ENCODE measurements at places on chromosomes 2 and 18.

DNA sequence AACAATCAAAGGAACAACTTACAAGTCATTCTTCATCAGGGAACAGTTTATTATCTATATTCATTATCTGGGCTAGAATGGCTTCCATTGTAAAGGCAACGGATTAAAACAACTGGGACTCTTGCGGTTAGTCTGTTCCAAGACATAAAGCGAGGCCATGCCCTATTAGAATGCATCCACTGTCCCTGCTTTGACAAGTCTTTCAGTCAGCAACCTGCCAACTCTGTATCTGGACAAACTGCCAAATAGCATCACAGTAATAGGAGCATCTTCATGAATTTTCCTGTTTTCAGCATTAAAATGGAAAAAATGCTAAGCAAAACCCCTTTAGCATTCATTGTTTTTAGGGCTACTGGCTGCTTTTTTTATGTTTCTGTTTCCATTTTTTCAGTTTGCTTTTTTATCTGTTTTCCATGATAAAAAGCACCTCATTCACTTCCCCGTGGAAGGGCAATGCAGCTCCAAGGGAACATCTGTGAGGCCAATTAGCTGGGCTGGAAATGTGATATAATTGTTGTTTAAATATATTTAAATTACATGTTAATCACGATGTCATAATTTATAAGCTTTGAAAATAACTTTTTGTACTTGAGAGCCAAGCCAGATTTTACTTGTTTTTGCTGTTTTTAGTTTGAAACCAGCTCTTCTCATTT lies 834.3 kb downstream of the CPS1 start:
- no peaks in the 10 kb centered on the region for H3K36me3 ChIP-seq
- DNase-seq: no peak
- no peak overlapping the region for H3K27ac ChIP-seq
- H3K4me1 ChIP-seq: no peaks in the 10 kb centered on the region
- no peaks in the 10 kb centered on the region for H3K27me3 ChIP-seq

DNA sequence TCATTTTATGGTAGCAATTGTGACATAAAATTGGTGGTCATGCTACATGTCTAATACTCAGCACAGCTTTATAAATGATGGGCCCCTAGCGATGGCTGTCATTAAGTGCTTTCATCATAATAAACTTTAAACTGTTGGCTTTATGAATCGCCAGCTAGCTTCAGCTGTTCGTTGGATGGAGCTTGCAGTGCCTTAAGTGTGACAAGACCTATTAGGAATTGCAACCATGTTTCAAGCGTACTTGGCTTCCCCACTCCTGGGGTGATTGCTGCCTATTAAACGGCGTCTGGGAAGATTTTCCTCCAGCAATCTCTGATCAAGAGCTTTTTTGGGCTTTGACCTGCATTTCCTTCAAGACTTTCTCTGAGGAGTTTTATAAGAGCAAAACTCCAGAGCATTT lies 164.5 kb upstream of the SIX3 start:
- no peaks in the 10 kb centered on the region for H3K36me3 ChIP-seq
- peaks cover 5% of the 10 kb centered on the region for H3K4me1 ChIP-seq
- H3K27me3 ChIP-seq: no peaks in the 10 kb centered on the region

DNA sequence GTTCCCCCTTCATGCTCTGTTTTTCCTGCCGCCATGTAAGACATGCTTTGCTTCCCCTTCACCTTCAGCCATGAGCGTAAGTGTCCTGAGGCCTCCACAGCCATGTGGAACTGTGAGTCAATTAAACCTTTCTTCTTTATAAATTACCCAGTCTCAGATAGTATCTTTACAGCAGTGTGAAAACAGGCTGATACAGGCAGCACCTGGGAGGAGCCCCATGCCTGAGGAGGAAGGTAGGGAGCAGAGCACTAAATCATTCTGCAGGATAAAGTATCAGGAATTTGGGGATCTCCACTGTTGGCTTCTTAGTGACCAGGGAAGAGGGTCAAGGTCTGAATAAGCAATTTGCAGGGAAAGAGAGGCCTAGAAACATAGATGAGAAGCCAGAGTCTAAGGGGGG lies 78.0 kb downstream of the KCNF1 start:
- no peak for DNase-seq
- no peaks in the 10 kb centered on the region for H3K36me3 ChIP-seq
- no peaks in the 10 kb centered on the region for H3K27me3 ChIP-seq
- H3K4me3 ChIP-seq: no peak overlapping the region
- H3K27ac ChIP-seq: no peak overlapping the region
- no peaks in the 10 kb centered on the region for H3K4me1 ChIP-seq

GRCh38 chr18:22466608-22467395 lies 49.1 kb upstream of the CTAGE1 start:
- no peaks in the 10 kb centered on the region for H3K4me1 ChIP-seq
- no peak overlapping the region for H3K4me3 ChIP-seq
- no peaks in the 10 kb centered on the region for H3K27me3 ChIP-seq
- DNase-seq: no peak
- H3K27ac ChIP-seq: peak overlapping the region; percentile 29
- no peaks in the 10 kb centered on the region for H3K36me3 ChIP-seq

DNA sequence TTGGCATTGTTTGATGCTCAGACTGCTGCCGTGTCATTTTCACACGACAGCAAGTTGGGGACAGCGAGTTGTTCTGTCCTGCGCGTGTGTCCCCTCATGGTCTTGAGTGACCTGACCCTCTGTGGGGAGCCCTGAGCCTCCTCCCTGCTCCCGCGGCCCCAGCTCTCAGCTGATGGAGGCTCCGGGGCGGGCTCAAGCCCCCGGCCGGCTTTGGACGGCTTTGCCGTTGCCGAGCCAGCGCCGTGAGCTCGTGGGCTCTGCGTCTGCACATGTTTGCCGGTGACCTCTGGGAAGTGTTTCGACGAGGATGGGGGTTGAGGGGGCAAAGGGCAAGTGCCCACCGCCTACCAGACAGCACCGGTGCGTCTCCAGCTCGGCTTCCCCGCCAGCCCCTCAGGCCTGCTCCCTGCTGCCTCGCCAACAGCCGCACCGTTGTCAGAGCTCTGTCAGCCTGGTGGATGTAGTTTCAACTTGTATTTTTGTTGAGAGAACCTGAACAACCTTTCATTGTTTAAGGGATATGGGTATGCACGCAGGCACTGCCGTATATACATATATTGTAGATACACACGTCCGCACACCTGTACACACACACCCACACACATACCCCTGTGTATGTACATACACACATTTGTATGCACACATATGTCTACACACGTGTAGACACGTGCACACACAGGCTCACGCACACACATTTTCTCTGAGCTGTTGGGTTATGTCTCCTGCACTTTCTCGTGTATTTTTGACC lies 13.7 kb downstream of the PDCD1 start:
- peak overlapping the region; percentile 63 for H3K4me3 ChIP-seq
- no peak overlapping the region for H3K27ac ChIP-seq
- H3K4me1 ChIP-seq: peaks cover 6% of the 10 kb centered on the region
- no peaks in the 10 kb centered on the region for H3K27me3 ChIP-seq
- no peak for DNase-seq

DNA sequence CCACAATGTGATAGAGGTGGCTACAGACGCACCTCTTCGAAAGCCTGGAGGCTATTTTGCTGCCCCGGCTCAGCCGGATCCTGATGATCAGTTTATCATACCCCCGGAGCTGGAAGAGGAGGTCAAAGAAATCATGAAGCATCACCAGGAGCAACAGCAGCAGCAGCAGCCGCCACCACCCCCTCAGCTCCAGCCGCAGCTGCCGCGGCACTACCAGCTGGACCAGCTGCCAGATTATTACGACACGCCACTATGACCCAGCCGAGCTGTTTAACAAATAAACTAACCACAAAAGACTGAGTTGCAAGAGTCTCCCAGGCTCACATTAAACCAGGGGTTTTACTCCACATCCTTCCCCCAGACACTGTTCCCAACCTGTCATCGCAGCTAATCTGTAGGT lies 263.8 kb downstream of the PHLPP1 start:
- DNase-seq: peak; percentile 73
- H3K36me3 ChIP-seq: no peaks in the 10 kb centered on the region
- H3K4me1 ChIP-seq: no peaks in the 10 kb centered on the region
- H3K27me3 ChIP-seq: no peaks in the 10 kb centered on the region
- peak overlapping the region; percentile 3 for H3K27ac ChIP-seq
- H3K4me3 ChIP-seq: no peak overlapping the region

DNA sequence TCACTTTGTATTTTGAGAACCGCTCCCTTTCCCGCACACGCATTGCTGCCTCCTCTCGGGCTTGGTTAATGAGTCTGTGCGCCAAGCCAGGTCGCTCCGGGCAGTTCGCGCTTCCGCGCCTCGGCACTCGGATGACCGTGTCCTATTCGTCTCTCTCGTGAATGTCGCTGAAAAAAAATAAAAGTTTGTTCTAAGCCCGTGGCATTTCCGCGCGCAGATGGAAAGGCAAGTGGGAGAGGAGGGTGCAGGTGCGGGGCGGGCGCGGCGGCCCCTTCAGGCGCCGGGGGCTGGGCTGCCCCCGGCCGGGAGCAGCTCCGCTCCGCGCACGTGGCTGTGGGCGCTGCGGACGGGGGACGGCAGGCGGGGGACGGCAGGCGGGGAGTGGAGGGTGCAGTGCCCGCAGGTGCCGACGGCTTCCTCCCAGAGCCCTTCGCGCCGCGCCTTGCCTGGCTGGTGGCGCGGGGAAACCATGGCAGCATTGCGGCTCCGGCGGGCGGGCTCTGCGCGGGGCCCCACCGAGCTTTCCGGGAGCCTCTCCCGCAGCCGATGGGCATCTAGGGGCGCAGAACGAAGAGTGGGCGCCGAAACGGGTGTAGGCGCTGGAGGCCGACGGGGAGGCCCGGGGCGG lies 159.6 kb upstream of the SIX2 start:
- no peaks in the 10 kb centered on the region for H3K36me3 ChIP-seq
- H3K27ac ChIP-seq: no peak overlapping the region
- H3K27me3 ChIP-seq: peaks cover 5% of the 10 kb centered on the region
- H3K4me3 ChIP-seq: peak overlapping the region; percentile 52

- no peaks in the 10 kb centered on the region for H3K27me3 ChIP-seq
- H3K36me3 ChIP-seq: no peaks in the 10 kb centered on the region
Observed at GRCh38 chr2:58131191-58132011, 84.8 kb downstream of the VRK2 start.

GRCh38 chr2:60295636-60295962 lies 257.9 kb downstream of the BCL11A start:
- H3K27me3 ChIP-seq: no peaks in the 10 kb centered on the region
- no peak for DNase-seq
- H3K4me3 ChIP-seq: no peak overlapping the region
- H3K36me3 ChIP-seq: no peaks in the 10 kb centered on the region

- H3K27ac ChIP-seq: no peak overlapping the region
- H3K4me3 ChIP-seq: no peak overlapping the region
- no peak for DNase-seq
- no peaks in the 10 kb centered on the region for H3K36me3 ChIP-seq
- H3K27me3 ChIP-seq: peaks cover 6% of the 10 kb centered on the region
Observed at GRCh38 chr2:10428355-10428754, 19.8 kb downstream of the ODC1 start.

DNA sequence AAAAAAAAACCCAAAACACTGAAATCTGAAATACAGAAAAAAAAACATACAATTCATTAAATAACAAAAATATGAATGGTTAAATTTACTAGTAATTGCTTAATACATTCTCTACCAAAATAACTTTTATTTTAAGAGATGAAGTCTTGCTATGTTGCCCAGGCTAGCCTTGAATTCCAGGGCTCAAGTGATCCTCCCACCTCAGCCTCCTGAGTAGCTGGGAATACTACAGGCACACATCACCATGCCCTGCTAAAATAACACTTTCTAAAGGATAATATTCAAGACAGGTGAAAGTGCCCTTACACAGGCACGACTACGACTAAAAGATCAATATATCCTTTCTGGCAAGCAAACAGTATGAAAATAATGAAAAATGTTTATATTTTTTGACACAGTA lies 9.5 kb downstream of the USP34 start:
- no peaks in the 10 kb centered on the region for H3K4me1 ChIP-seq
- no peak for DNase-seq

DNA sequence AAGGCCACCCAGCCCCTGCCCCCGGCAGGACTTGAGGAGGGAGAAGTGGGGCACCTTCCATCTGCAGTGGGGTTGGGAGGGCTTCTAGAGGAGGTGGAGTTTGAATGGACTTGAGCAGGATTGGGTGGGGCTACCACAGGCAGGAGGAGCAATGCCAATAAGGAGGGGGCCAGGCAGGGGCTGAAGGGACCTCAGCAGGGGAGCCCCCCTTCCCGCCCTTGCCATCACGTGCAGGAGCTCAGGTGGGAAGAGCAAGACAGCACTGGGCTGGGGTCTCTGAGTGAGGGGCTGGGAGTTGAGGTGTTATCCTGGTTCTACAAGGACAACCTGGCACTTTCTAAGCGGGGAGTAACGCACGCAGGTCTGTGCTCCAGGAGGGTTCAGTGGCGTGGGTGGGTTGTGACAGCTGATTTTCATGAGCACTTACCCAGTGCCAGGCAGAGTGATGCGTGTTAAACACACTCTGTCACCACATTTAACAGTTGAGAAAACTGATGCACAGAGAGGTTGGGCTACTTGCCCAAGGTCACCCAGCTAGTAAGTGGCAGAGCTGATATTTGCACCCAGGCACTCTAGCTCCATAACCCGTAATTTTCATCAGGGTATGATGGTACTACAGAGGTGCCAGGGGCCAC lies 4.8 kb downstream of the CHRND start:
- no peaks in the 10 kb centered on the region for H3K36me3 ChIP-seq
- no peak overlapping the region for H3K27ac ChIP-seq
- no peaks in the 10 kb centered on the region for H3K4me1 ChIP-seq
- DNase-seq: no peak

All from breast epithelium (tissue), 4 donors.